ENCODE measurements at places on chromosomes 13 and 19. TPM values are rescaled to one million over a fixed set of nuclear protein-coding genes. Genes with fewer than 3 reads are reported as not detected.

Gene ACER1
- not detected for total RNA-seq

Gene CPB2
- total RNA-seq, result not detected

Gene KCNRG
- 9.5 TPM for total RNA-seq

Gene OR4F17
- not detected for total RNA-seq

Gene PNMA8B
- under 0.01 TPM for total RNA-seq

Gene POGLUT2
- 18.0 TPM for total RNA-seq

Gene C13orf46
- under 0.01 TPM for total RNA-seq

Gene NCAN
- total RNA-seq, result not detected

Gene ACP5
- total RNA-seq, result 0.34 TPM

Gene SIGLEC11
- not detected for total RNA-seq

Gene PDX1
- not detected for total RNA-seq

Gene PRX
- total RNA-seq, result 1.5 TPM

Gene SYT5
- total RNA-seq, result not detected

Gene ZNF888
- total RNA-seq, result 4.4 TPM

Gene SGCG
- total RNA-seq, result not detected

Gene WTIP
- 41.2 TPM for total RNA-seq

Gene AMH
- 1.3 TPM for total RNA-seq

Gene SMIM17
- 0.34 TPM for total RNA-seq

Gene ZNF223
- total RNA-seq, result 7.3 TPM

Gene GET3
- total RNA-seq, result 77.6 TPM

Gene CCDC106
- 5.5 TPM for total RNA-seq

Gene ZNF419
- 7.6 TPM for total RNA-seq
